ENCODE measurements at places on chromosomes 2 and 18.

- no peak for DNase-seq
Measured at GRCh38 chr2:67707896-67708295, 310.8 kb downstream of the ETAA1 start.

- no peak for DNase-seq
Measured at GRCh38 chr2:180367815-180368214, 360.7 kb upstream of the CWC22 start.

DNA sequence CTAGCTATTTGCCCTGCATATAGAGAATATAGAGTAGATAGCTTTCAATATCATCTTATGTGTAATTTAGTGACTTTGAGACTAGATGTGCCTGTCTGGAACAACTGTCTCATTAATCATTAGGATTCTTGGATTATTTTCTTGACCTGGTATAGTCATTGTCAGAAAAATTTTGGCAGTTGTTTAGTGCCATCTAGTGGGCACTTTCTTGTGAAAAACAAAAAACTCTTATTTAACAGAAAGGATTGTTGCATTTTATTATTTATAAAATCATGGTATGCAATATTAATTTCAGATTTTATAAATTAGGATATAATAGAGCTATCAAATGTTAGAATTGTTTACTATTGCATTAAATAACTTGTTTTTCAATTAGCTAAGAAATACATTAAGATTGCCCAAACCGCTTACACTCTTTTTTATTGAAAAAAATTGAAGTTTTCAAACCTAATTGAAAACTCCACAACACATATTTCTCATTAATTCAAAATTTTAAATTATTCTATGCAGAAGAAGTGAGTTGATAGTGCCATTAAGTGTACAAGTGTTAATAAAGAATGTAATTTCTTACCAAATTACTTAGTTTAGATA, 80.3 kb downstream of the DYNAP start:
- peak; percentile 20 for DNase-seq

- no peak for DNase-seq
Measured at GRCh38 chr2:3261511-3261910, 116.1 kb downstream of the EIPR1 start.

GRCh38 chr2:27615316-27615715, 13.5 kb downstream of the CCDC121 start:
- DNase-seq, result no peak

DNA sequence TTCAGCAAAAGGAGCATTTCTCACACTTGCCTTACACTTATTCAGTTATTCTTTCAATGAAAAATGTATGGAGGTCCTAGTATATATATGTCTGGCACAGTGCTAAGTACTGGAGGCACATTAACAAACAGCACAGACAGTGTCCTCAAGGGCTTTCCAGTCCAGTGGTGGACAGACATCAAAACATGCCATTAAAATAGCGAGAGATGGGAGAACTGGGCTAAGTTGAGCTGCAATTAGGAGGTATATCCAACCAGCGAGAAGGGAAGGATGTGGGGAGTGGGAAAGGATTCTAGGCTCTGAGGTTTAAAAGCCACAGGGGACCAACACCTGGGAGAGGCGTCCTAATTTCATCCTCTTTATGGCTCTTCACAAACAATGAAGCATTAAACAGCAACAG, 127.5 kb upstream of the TTC39C start:
- DNase-seq, result peak; percentile 88

- no peak for DNase-seq
Measured at GRCh38 chr2:199659207-199659606, 191.8 kb downstream of the FTCDNL1 start.

DNA sequence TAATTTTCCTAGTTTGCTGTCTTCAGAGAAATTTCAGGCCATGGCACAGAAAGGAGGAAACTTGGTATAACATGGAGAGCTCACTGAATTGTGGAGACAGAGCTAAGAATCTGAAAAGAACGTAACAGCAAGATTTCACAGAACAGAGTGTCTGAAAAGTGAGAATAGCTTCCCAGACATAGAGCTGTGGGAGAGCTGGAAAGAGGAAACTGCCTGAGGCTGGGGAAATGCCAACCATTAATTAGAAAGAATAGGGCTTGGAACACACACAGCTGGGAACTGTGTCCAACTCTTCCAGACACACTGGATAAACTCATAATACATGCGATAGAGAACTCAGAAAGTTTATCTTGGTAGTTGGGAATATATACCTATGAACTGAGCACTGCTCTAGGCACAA, 51.6 kb upstream of the KYNU start:
- no peak for DNase-seq

DNA sequence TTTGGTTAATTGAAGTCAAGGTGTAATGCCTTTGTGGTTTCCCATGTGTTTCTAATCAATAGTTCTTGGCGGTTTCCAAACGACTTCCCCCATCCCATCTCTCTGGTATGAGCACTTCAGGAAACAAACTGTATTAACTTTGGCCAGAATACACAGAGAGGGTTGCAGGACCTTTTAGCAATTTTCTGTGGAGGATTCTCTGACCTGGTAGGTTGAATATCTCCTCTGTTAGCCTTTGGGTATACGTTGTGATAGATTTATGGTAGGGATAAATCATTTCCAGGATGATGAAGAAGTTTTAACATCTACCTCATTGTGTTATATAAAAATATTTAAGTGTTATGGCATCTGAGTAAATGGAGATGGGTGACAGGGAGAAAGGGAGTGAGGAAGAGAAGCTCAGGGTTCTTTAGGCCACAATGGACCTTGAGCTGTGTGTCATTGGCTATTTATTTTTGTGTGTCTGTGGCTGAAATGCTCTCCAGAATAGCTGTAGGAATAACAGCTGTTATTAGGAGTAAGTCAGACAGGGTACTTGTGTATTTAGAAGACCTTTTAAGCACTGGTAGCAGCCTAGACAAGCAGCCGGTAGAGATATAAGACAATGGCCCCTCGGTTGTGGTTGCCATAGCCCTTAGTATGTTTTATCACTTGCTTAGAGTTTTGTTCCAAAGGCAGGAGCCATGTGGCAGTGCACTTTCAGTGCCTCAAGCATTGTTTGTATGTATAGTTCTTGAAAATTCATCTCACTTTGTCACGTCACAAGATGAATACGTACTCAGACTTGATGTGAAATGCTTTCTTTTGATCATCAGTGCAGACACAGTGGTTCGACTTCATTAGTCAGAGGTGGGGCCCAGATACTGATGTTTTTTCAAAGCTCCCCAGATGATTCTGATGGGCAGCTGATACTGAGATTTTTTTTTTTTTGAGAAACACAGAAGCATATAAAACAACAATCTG, 91.1 kb downstream of the FMNL2 start:
- DNase-seq, result no peak

DNA sequence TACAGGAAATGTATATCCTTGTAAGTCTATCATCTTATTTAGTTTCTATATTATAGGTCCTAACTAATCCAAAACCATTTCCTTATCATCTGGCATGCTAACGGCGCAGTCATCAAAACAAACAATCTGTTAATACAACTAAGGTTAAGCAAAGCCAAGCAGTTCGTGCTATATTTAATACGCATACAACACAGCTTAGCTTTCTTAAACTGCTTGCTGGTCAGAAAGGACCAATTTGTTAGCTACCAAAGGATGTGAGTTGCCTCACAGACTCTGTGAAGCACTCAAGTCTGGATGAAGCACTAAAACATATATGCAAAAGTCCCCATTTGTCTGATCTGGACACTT, 67.0 kb downstream of the ZEB2 start:
- no peak for DNase-seq

DNA sequence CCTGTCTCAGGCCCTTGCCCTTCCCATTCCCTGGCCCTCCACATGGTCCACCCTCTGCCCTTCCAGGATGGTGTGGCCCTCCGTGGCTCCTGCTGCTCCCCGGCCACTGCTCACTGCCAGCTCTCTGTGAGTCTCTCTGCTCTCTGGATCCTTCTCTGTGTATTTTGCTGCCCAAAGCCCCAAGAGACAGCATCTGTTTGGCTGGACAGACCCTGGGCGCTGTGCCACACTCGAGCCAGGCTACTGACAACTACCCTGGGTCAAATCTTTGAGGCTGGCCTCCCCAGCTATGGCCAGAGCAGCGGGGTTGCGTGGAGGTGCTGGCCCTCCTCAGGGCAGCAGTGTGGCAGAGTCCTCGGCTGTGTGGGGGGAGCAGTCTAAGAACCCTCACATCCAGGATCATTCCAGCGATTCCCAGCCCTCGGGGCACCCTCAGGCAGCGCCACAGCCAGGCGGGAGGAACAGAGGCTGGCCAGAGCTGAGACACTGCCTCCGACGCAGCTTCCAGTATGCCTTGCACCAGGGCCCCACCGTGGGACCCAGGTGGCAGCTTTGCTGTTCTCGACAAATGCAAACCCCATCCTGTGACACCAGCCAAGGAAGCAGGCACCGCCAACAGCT, 139.4 kb upstream of the GLI2 start:
- no peak for DNase-seq

- DNase-seq, result no peak
Measured at GRCh38 chr2:232652505-232652851, 19.1 kb downstream of the EFHD1 start.

GRCh38 chr2:109529532-109530449, 84.0 kb downstream of the SEPTIN10 start:
- no peak for DNase-seq

DNA sequence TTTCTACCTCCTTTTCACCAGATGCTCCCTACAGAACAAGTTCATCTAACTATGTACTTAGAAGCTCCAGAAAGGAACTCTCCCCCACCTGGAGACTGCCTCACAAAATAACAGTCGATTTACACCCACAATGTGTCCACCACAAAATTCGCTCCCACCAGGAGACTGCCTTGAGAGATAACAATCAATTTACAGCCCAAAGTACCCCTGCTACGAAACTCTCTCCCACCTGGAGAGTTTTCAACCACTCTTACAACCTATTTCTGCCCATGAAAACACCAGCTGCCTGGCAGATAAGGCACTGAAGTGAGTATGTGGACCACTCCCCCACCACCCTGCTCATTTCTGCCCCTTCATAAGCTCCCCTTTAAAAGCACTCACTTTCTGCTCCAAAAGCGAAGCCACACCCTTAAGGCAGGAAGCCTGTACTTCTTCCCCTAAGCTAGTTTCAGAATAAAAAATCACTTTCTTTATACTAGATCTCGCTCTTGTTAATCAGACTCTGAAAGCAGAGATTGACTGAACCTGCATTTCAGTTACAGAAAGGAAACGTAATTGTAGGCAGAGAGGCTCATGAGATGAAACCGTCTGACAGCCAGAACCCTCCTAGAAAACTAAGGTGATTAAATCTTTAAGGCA, 94.4 kb upstream of the RBBP8 start:
- DNase-seq, result no peak

DNA sequence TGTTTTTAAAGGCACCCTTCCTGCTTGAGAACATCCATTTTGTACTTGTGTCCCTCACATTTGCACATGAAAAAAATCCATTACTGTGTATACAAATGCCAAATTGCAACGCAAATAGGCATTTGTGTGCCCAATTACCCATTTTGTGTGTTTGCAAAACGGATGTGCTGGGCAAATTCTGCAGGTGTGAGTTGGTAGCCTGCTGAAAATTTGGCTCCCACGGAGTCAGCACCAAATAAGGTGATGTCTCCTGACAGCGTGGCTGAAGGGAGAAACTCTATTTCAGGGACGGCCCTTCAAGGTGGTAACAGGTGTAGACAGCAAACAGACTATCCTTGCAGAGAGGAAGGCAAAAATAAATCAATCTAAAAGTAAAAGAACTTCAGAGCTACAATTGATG, 661.1 kb downstream of the BCL11A start:
- peak; percentile 47 for DNase-seq

- DNase-seq, result no peak
Measured at GRCh38 chr2:231992888-231993287, 31.4 kb downstream of the DIS3L2 start.

DNA sequence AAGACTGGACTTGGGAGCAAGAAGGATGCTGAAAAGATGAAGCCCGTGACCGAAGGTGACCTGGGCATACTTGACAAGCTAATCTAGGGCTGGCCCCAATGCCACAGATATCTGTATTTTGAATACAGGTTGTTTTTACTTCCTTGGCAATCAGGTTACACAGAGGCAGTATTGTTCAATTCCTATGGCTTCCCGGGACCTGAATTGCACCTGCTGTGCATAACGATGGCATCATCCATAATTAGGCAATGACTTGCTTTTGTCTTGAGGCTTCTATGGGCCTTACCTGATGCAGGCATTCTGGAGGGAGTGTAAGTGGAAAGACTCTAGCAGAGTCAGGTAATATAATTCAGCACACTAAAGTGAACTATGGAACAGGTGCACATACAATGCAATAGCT, 60.6 kb upstream of the CUL3 start:
- DNase-seq, result peak; percentile 57

DNA sequence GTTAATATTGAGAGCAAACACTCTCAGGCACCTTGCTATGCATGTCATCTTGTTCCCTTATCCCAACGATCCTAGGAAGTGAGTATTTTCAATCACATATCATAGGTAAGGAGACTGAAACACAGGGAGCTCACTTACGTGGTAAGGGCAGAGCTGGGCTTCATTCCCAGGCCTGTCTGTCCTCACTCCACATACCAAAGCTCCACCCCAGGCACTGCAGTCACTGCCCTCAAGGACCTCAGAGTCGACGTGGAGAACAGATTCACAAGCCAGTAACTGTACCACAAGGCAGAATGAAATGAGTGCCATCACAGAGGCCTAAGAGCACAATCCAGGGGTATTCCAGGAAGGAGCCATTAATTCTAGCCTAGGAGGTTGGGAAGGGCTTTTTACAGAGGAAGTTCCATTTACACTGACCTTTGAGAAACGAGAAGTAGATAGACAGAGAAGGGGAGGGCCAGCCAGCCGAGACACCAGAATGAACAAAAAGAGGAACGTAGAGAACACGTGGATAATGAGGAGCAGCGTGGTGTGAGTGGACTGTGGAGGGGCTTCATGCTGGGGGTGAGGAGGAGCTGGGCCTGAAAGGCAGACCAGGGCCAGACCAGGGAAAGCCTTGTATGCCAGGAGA, 48.6 kb downstream of the KIAA2012 start:
- no peak for DNase-seq

GRCh38 chr18:70044632-70045031, 97.0 kb upstream of the CD226 start:
- DNase-seq, result no peak

DNA sequence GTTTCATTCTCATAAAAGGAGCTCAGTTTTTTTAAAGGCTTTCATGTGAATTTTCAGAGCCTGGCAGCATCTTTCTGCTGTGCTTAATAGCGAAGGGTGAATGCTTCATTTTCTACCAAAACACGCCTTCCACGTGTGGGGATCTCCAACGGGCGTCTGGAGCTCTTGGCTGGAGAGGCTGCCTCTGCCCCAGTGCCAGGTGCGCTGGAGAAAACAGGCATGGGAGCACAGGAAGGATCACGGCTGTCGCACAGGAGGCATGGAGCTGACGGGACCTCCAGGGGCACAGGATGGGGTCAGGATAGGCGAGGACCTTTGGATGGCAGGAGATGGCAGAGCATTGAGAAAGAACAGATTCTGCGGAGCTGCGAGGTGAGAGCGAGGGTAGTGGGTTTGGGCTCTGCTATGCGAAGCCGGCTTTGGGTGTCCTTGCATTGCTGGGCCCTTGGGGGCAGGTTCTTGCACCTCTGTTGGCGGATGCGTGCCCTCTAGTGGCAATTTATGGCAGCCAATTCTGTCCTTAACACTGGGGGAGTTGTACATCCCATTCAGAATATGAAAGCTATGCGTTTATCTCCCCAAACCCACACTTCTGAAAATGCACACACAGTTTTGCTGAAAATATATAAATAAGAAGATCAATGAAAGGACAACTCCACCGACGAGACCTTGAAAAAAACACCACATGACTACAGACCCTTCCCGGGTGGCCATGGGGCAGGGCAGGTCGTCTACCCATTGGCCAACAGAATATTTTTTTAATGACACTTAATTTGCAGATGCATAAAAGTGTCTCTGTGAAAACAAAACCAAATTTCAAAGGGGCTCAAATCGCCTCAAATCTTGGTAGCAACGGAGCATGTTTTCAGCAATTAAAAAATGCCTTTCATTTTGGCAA, 90.4 kb upstream of the SLC35G4 start:
- DNase-seq, result peak; percentile 3

GRCh38 chr2:207229161-207229560, 63.4 kb upstream of the KLF7 start:
- DNase-seq, result no peak
